RPMI8226 (cell line): ENCODE measurements at places on chromosomes 2 and 18.

GRCh38 chr2:120470041-120470965 lies 124.4 kb downstream of the INHBB start:
- DNase-seq: no peak

DNA sequence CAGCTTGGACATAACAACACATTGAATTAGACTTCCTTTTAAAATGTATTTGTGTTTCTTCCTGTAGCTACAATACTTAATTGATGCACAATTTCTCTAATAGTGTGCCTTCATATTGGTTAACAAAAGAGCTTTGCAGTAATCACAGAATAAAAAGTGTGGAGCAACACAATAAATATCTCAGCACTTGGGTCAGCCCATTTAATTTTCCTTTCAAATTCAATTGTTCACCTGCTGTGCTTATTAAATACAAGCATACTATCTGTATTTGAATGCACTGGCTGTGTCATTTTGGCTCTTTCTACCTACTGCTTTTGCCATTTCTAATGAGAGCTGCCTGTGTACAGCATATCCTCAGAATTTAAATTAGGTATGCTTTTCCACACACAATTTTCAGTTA lies 1641.3 kb upstream of the SLC39A10 start:
- DNase-seq: no peak

- DNase-seq: no peak
Observed at GRCh38 chr2:144137705-144138428, 382.1 kb downstream of the ZEB2 start.

DNA sequence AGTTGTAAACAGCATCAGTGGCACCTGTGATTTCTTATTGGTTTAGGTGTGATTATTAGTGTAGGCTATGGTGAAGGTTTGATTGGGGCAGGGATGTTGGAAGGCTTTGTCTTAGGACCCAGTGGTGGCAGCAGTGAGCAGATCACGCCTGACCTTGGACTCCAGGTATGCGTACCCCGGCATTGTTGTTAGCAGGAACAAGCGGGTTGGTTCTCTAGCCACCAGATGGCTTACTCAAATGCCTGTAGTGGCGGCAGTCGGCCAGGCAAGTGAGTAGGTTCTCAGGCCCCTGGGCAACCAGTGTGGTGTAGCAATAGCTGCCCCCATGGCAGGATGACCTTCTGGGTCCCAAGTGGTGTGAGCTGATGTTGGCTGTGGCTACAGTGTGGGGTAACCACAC lies 558.3 kb downstream of the KCNJ3 start:
- DNase-seq: peak; percentile 6

DNA sequence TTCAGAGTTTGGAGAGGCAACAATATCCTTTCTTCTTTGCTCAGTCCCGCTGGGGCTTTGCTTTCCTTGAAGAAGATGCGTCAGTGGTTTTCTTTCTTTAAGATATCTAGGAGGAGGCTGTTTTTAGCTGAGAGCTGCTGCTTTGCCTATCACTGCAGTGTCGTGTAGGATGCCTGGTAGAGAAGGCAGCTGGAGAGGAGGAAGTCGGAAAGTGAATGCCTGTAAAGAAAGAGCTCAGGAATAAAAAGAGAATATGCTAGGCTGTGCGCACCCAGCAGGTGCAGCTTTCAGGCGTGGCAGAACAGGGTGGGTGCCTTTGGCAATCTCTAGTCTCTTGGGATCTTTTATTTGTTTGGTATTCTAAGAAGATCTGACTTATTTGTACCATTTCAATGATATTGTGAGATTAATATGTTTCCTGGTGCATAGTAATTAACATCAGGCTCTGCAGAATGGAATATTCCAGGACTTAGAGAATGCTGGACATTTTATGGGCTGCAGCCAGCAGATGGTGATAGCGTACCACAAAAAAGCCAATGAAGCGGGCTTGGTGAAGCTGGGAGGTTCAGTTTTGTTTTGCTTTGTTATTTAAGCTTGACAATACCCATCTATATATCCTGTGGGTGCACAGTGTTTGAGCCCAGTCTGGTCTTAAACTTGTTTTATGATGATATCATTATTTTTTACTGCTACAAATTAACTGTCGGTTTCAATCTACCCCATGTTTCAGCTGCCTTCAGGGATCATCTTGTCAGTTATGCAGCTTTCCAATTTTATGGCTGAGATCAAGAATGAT lies 34.9 kb downstream of the CAVIN2 start:
- peak; percentile 50 for DNase-seq

GRCh38 chr2:42663106-42663780 lies 94.8 kb downstream of the MTA3 start:
- DNase-seq: peak; percentile 60

- DNase-seq: no peak
Observed at GRCh38 chr2:49971453-49971852, 817.1 kb upstream of the FSHR start.

GRCh38 chr2:111164078-111164477 lies 43.4 kb downstream of the BCL2L11 start:
- no peak for DNase-seq

- DNase-seq: peak; percentile 10
Observed at GRCh38 chr2:12430407-12431133, 286.2 kb upstream of the TRIB2 start.

DNA sequence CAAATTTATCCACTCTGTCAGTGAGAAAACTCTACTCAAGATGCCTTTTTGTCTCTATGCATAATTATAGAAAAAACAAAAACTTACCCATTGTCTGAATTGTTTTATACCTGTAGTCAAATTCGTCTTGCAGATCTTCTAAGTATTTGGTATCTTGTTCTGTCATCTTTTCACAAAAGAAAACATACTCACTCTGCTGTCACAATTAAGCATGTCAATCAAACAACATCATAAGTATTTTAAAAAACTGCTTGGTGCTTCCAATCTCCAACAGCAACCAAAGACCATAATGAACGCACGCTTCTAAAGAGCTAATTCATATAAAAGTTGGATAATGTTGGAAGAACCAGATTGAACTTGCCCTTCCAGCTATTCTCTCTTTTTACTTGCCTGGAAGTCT lies 55.6 kb upstream of the STAT1 start:
- no peak for DNase-seq

- DNase-seq: no peak
Observed at GRCh38 chr2:36680012-36680411, 16.5 kb upstream of the VIT start.

DNA sequence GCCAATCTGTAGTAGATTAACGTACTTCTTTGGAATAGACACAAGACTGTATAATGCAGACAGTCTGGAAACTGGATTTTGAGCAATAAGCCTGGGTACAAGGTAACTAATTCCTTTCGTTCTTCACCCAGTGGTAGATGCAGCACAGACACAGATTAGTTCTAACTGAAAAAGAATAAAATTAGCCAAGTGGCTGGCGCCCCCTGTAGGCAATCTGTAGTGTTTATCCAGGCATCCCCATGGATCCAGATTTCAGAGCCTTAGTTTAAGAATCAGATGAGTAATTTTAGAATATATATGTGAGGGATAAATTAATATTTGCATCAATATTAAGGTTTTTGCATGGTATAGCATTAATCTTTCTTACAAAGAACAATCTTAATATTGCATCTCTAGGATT lies 563.9 kb downstream of the DCC start:
- DNase-seq: peak; percentile 61

DNA sequence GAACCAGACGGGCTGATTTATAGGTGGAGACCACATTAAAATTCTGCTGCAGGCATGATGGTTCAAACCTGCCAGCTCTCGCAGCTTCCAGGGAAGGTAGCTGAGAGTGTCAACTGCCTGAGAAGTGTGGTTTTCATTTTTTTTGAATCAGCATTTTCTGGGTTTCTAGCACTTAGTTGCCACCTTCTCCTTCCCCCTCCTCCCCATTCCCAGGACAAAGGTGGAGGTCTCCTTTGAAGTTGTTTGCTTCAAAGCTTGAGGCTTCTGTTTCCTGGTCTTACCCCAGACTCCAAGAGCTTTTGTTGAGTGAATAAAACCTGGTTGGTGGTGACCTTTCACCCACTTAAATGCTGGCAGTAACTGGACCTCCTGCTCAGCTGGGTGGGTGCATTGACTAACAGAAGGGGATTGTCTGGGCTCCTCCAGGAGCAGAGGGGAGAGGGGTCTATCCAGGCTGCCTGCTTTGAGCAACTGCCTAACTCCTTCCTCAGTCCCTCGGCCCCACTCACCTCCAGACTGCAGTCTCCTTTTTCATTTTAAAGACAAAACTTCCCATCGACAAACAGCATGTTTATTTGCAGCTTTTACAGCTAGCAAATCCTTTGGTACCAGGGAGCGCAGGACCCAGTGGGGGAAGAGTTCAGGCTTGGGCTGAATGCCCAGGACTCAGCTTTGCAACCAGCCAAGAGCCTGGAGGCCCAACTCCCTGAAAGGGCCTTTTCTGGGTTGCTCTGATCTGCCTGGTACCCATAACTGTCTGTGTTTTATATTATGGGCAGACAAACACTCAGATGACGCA lies 3.5 kb downstream of the RHOB start:
- peak; percentile 49 for DNase-seq

GRCh38 chr2:236676136-236676873 lies 106.7 kb downstream of the ACKR3 start:
- no peak for DNase-seq

GRCh38 chr2:135651717-135652116 lies 89.9 kb upstream of the UBXN4 start:
- no peak for DNase-seq

- no peak for DNase-seq
Observed at GRCh38 chr2:9236867-9237266, 30.3 kb downstream of the ASAP2 start.

DNA sequence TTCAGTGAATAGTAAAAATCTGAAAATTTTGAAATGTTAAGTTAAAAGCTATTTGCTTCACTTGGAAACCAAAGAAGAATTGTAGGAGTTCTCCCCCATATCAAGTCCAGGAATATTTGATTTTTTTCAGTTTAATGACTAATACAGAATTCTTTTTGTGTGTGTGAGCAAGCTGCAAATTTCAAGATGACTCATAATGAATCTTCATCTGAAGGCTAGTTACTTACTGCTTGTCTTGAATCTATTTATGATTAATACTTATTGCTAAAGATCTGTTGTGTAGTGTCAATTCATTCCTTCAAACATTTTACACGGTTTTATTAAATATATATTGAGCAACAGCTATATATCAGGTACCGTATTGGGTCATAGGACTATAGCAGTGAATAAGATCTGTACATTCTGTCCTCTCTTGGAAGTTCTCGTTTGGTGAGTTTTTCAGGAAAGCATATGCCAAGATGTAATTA lies 47.8 kb upstream of the CAVIN2 start:
- DNase-seq: no peak

GRCh38 chr2:26534098-26534864 lies 56.4 kb upstream of the OTOF start:
- DNase-seq: no peak

GRCh38 chr2:141162314-141162713 lies 968.5 kb downstream of the LRP1B start:
- DNase-seq: no peak

DNA sequence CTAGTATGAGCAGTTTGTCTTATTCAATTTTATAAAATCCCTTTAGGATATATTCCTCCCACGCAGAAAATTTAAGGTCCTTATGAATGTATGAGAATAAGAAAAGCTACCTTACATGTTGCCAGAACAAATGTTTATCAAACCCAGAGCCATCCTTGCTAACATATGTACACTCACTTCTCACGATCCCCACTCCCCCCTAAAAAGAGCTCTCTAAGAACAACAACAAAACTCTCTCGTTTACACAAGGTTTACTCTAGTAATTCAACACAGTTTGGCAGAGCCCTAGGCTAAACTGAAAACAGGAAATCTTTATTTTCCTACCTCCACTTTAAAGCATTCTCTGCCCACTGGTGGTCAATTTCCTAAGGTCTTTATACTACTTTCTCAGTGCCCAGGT lies 504.9 kb downstream of the ZEB2 start:
- DNase-seq: no peak

DNA sequence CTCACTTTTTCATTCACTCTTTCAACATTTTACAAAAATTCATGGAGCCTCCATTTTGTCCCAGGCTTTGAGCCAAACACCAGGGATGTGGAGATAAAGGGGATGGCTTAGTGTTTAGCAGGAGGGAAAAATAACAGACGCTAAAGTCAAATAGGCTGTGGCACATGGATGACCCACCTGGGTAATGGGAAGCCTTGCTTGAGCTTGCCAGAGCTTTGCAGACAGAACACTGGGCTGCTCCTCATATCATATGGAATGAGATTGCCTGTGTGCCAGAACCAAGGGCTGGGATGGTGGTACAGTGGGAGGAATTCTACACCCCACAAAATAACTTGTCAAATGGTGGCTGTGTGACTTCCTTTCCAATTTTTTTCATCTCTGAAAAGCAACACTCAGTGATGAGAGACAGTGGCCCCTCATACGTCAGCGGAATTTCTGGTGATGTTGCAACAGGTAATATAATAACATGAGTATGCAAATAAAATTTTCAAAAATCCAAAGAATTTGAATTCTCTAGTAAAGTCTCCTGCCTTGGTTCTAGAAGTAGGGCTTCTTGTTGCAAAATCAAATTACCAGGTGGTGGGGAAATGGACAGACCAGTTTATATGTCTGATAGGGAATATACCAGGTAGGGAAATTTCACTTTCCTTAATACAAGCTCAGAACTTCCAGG lies 252.9 kb downstream of the CLIP4 start:
- DNase-seq: no peak

DNA sequence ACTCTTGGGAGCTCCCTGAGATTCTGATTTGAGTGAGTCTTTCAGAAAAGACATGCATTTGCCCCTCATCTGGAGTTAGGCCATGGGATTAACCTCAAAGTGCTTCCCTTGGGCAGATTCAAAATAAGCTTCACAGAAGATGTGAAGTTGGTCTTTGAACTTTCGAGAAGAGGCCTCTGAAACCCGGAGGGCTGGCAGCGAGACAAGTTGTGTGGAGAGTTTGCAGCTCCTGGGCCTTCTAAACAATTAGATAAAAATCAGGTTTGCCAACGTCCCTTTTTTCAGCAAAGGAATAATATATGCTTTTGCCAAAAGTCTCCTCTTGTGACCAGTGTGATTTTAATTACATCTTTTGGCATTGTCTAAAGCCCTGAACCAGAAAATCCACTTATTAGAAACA lies 489.7 kb downstream of the SOX11 start:
- DNase-seq: peak; percentile 84

GRCh38 chr2:20592106-20593071 lies 58.5 kb downstream of the HS1BP3 start:
- DNase-seq: peak; percentile 39
